ENCODE measurements at places on chromosomes 3 and 15. TPM values are rescaled to one million over a fixed set of nuclear protein-coding genes. Genes with fewer than 3 reads are reported as not detected.

The VGLL3 gene
- polyA plus RNA-seq = 2.9 TPM

The AMT gene
- polyA plus RNA-seq = 22.2 TPM

The SKOR1 gene
- polyA plus RNA-seq = 20.1 TPM

The STAC gene
- 7.2 TPM for polyA plus RNA-seq

The C3orf49 gene
- 2.0 TPM for polyA plus RNA-seq

The KLHL24 gene
- polyA plus RNA-seq = 26.2 TPM

The AGTR1 gene
- polyA plus RNA-seq = 2.6 TPM

The TTBK2 gene
- polyA plus RNA-seq = 22.6 TPM

The SCN5A gene
- 1.6 TPM for polyA plus RNA-seq

The CD276 gene
- polyA plus RNA-seq = 110 TPM

The CHL1 gene
- 219 TPM for polyA plus RNA-seq

The HRG gene
- polyA plus RNA-seq = 0.17 TPM
